ENCODE measurements at places on chromosomes 12 and 14.

GRCh38 chr12:126668961-126669360 is 1598.0 kb upstream of the TMEM132C start:
- no peak for DNase-seq

DNA sequence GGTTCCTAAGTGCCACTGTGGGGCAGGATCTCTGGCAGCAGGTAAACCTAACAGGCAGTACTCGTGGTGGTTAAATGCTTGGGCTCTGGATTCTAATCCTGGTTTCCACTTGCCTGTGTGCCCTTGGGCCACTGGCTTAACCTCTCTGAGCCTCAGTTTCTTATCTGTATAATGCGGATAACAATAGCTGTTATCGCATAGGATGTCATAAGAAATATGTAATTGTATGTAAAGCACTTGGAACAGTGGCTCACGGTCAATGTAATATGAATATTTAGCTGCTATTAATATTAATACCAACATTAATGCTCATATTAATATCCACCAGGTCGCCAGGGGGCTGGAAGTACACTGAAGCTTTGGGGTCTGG is 16.8 kb downstream of the FOXN4 start:
- no peak for DNase-seq

GRCh38 chr12:110234331-110234751 is 46.7 kb upstream of the ATP2A2 start:
- DNase-seq = no peak

DNA sequence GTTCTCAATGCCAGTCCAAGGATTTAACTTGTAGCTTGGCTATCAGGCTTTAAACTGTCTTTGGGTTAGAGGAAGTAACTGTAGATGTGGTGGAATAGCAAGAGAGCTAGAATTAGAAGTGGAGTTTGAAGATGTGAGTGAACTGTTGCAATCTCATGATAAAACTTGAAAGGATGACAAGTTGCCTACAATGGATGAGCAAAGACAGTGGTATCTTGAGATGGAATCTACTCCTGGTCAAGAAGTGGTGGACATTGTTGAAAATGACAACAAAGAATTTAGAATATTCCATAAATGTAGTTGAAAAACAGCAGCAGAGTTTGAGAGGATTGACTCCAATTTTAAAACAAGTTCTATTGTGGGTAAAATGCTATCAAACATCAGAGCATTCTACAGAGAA is 199.0 kb downstream of the DUSP6 start:
- no peak for DNase-seq

- no peak for DNase-seq
Measured at GRCh38 chr14:22478670-22479069, 110.4 kb downstream of the DAD1 start.

- peak; percentile 50 for DNase-seq
Measured at GRCh38 chr14:22168092-22168955, 420.7 kb downstream of the DAD1 start.

DNA sequence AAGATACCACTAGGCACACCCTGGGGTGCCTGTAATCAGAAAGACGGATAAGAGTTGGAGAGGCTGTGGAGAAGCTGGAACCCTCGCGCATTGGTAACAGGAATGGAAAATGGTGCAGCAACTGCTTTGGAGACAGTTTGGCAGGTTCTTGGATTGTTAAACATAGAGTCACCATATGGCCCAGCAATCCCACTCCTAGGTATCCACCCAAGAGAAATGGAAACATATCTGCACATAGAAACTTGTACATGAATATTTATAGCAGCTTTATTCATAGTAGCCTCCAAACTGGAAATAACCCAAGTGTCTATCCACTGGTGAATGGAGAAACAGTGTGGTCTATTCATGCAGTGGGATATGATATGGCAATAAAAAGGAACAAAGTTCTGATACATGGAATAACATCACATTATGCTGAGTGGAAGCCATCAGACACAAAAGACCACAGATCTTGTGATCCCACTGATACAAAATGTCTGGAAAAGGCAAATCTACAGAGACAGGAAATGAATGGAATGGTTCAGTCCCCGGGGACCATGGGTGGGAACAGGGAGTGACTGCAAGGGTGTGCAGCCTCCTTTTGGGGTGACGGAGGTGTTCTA is 45.4 kb downstream of the JAG2 start:
- DNase-seq = no peak

DNA sequence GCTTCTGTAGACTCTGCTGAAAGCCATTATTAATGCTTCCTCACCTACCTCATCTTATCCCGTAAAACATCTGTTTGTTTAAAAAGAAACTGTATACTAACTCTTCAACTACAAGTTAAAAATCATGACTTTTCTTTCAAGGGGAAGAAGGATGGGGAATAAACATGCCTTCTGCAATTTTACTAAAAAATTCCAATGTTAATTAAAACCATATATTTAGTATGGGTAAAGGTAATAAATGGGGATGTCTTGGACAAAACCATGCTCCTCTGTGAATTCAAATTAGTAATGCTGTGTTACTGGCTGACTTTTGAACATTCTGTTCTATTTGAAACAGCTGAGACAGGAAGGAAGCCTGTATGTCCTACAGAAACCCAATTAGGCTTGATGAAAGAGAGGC is 311.1 kb upstream of the DIO2 start:
- DNase-seq = no peak
